ENCODE measurements at places on chromosomes 7 and 10.

DNA sequence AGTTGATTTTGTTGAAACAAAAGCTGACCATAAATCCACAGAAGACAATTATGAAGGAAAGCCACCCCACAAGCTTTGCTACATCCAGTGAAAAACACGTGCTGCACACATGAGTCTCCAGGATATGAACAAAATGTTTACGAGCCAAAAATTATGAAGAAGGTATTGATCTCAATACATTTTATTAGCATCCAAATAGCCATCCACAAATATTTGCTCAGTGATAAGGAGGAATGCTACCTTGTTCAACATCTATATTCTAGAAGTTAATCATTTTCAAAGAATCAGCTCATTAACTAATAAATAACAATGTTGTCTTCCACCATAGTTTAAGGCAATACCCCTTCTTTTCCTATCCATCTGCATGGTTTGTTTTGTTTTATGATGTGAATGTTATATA, 42.7 kb downstream of the CALML3 start:
- no peak for DNase-seq

- no peak for DNase-seq
These were observed 580 bp downstream of the FAM200A start for GRCh38 chr7:99551334-99551733.

- no peak for DNase-seq
These were observed 38.7 kb downstream of the RGS10 start for GRCh38 chr10:119503821-119504220.

DNA sequence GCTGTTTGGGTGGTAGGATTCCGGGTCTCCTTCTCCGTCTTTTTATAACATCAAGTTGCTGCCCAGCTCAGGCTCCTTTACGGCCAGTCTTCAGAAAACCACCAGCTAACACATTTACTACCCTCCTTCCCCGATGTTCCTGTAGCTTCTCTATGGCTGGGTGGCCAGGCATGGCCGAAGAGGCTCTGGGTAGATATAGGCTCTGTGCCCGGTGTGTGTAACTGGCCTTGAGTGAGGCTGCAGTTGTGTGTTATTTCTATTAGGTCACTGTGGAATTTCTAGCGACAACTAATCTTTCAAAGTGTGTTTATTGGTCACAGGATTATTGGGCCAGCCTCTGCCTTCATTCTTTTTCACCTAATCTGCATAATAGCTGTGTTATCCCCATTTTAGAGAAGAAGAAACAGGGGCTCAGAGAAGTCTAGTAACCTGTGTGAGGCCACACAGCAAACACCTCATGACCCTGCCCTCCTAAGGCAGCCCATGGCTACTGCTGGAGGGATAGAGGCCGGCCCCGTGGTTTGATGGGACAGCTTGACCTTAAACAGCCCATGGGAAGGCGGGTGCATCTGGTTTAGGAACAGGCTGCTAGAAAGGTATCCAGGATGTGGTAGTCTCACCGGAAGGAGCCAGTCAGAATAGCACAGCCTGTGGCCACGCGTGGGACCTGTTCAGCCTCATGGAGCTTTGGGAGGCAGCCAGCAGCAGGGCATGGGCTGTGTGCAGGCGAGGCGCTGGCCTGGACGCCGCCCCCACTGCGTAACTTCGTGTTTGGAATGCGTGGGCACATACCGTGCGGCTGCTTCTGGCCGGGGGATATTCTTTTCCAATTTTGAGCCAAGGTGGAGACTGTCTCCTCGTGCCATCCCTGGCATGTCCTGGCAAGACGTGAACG, 29.7 kb downstream of the HTRA1 start:
- DNase-seq, result no peak

DNA sequence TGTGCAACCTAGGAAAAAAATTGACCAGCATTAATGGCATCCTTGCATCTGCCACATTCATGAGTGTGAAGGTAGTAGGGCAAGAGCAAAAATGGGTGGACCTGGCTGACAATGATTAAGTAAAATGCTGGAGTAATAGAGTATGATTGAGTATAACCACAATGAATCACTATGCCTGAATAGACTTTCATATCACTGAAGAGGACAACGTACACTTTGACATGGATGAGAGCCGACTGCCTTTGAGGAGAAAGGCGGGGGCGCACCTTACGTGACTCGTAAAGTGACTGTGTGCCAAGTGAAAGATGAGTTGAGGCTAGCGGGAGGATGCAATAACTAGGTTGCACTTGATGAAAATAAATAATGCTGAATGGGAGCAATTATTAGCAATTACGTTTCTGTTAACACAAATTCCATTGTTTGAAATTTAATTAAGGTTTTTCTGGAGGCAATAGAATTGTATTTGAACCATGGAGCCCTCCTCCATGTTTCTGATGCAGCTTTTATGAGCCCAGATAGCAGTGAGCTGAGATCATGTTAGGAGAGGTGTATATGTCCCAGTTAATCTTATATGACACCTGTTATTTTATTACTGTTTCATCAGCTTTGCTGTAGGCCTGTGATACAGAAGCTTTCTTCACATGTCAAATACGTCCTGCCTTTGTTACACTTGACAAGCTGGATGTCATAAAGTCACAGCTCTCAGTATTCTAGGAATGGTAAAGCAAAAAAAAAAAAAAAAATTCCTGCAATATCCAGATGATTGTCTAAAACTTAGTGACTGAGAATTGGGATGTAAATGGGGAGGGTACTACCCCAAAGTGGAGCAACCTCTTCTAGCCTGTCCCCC, 596.5 kb downstream of the NXPH1 start:
- no peak for DNase-seq

DNA sequence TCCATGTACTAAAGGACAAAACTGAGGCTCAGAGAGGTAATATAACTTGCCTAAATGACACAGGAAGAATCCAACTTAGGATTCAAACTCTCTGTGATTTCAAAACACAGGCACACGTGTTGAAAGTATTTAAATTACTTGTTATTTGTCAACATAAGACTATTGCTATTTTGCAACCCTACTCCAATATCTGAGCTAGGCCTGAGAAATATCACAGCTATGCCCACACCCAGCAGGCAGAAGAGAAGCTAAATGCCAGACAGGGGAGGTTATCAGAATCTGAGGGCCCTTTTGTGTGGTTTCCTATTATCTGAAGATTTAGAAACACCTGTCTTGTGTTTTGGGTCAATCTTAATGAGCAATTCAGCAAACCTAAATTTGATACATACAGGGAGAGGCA, 204.3 kb downstream of the ANK3 start:
- DNase-seq, result no peak

GRCh38 chr7:1672851-1673486, 2.9 kb downstream of the ELFN1 start:
- DNase-seq, result no peak

DNA sequence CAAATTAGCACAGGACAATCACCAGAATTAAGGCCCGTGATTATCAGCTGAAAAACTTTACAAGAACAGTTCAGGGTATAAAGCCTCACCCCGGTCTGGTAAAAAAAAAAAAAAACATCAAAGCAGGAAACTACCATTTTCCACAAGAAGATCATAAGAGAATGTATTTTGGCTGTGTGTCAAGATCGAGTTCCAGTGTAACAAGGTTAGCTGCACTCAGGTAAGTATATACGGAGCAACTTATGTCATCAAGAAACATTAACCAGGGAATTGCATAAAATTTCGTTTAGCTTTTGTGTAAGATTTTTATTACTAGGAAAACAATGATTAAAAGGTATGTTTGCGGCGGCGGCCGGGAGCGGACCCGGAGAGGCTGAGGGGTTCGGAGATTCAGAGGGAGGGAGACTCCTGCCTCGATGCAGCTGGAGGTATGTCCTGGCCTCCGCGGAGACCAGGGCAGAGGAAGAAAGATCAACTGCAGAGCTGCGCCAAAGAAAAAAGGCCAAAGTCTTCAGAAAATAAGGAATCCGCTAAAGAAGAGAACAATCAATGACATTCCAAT, 533.8 kb upstream of the CNTNAP2 start:
- no peak for DNase-seq

- DNase-seq, result no peak
These were observed 301.5 kb downstream of the ZEB1 start for GRCh38 chr10:31620226-31621151.

- DNase-seq, result no peak
These were observed 3.1 kb upstream of the IRF5 start for GRCh38 chr7:128934361-128935341.

GRCh38 chr7:44461387-44461786, 29.1 kb downstream of the NUDCD3 start:
- no peak for DNase-seq

- DNase-seq, result no peak
These were observed 45.0 kb downstream of the ZCCHC24 start for GRCh38 chr10:79400146-79401004.

DNA sequence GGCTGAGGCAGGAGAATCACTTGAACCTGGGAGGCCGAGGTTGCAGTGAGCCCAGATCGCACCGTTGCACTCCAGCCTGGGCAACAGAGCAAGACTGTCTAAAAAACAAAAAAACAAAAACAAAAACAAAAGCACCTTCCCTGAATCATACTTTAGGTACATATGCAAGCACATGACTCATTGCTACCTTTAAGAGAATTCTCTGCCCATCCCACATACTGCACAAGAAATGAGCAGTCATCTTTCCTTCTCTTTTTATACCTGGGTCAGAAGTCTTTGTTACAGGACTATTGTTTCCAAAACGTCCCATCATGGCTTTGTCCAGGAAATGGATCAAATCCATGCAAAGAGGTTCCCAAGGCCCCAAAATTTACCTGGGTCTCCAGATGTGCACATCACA, 21.5 kb upstream of the AKR1B10 start:
- no peak for DNase-seq

- DNase-seq, result no peak
These were observed 1.5 kb downstream of the PON1 start for GRCh38 chr7:95322854-95323253.

DNA sequence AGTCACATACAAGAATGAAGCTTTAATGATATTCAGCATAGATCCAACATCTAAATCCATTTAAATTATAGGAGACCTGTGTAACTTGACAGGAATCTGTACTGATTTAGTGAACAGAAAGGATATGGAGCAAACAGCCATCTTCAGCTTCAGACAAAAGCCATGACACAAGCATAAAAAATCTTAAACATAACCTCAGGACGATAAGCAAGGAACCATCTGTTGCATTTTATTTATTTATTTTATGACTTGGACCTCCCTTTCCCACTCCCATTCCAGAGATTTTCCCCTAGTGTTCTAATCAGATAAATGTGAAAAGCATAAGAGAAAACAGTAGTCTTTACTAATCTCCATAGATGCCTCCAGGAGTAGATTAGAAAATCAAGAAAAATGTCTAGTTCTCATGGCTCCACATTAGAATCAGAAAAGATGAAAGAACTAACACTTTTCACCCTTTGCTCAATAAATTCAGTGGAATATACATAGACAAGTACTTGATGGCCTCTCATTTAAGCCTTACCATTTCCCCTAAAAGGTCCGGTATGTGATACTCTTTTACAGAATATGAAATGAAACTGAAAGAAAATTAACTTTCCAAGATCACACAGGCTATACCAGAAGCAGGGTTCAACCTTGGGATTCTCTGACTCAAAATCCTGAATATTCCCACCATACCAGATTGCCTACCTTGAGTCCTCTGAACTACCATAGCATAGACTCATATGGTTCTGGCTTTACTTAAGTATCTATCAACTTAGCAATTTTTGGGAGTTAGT, 15.2 kb downstream of the CACNA2D1 start:
- DNase-seq, result no peak

DNA sequence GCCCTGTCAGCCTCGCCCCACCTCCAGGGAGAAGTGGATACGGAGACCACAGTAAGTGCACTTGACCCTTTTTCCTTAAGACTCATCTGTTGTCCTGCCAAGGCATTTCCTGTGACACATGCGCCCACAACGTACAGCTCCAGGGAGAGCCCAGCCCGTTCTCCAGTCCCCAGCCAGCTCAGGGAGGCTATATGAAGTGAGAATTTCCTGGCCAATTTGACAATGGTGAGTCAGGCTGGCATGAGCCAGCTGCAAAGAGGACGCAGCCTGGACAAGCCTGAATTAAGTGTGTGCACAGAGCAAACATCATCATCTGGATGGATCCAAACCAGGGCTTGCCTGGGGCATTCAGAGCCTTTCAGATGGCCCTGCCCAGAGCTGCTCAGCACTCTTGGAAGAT, 244.8 kb downstream of the KCNMA1 start:
- DNase-seq, result no peak
